Renal pelvis (tissue), 12 donors: ENCODE measurements at places on chromosomes 6 and 20.

GRCh38 chr20:34557936-34558319 lies 590 bp upstream of the MAP1LC3A start:
- DNase-seq = no peak

DNA sequence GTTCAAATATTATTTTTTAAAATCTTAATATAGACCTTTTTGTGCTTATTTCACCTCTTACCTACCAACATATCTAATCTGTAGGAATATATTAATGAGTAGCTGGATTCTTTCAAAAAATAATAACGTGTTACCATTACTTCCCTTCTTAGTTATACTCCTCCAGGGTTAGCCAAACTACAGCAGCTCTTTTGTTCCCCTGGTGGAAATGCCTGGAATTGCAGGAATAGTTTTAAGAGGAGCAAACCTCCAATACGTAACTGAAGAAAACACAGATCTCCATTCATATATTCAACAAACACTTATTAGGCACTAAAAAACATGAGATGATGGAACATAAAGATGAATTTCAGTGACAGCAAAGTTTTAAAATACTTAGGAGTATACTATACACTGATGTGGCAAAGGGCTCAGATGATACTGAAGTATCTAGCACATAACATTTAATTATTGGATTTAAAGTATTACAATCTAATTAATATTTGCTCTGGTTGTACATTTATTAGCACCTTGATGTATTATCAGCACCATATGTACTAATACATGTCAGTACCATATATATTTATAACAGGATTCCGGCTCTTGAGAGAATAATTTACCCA lies 78.3 kb downstream of the TBX18 start:
- DNase-seq = no peak

DNA sequence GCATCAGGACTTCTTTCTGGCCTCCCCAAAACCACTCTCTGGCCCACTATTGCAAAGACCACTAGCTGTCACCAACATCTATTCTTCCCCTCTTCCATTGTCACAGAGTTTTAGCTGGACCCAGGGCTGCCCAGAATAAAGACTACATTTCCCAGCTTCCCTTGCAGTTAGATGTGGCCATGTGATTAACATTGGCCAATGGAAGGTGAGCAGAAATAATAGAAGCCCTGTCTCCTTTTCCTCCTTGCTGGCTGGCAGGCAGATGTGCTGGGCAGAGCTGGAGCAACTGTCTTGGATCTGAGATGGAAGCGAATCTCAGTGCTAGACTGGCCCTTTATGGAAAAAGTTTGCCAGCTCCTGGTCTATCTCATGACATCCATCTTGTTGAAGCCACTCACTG lies 97.0 kb downstream of the KCNB1 start:
- no peak for DNase-seq

DNA sequence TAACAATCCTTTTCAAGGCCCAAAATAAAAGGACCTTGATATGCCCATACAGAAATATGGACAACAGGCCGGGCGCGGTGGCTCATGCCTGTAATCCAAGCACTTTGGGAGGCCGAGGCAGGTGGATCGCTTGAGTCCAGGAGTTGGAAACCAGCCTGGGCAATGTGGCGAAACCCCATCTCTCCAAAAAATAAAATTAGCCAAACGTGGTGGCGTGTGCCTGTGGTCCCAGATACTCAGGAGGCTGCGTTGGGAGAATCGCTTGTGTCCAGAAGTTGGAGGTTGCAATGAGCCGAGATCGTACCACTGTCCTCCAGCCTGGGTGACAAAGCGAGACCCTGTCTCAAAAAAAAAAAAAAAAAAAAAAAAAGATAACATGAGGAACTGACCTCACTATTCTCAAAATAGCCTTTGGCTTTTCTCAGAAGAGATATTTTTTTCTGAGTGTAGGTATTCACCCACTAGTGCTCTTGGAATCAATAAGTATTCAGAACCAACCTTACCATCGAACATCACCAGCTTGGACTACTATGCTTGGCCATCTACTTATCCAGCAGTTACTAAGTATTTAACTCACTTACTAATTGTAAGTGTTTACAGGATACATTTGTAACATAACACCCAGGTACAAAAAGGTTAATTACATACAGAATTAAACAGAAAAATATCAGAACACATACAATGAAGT lies 99.2 kb downstream of the OR2B2 start:
- no peak for DNase-seq
